ENCODE measurements at places on chromosomes 16 and 17.

- no peak for DNase-seq
Measured at GRCh38 chr17:79116575-79117368, 42.1 kb downstream of the ENGASE start.

- no peak for DNase-seq
Measured at GRCh38 chr16:72291531-72291981, 119.6 kb upstream of the PMFBP1 start.

GRCh38 chr17:71440513-71440912 lies 680.3 kb upstream of the SOX9 start:
- no peak for DNase-seq

GRCh38 chr17:65025297-65025696 lies 31.2 kb downstream of the GNA13 start:
- no peak for DNase-seq

- DNase-seq, result no peak
Measured at GRCh38 chr16:3482659-3483241, 12.5 kb downstream of the C16orf90 start.

DNA sequence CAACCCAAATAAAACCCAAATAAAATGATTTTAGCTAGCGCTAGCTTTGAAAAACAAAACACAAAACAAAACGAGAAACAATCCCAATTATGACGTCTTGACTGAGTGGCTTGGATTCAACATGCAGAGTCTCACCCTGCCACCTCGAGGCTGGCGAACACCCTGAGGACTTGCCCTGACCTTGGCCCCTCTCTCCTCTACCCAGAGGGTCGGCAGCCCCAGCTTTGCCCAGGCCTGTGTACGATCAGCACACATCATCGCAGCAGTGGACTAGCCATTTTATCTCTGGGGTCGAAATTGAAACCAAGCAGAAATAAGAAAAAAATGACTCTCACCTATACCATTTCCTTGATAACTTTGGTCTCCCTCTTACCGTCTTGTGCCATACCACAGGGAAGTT lies 4.9 kb downstream of the JMJD6 start:
- DNase-seq, result no peak

DNA sequence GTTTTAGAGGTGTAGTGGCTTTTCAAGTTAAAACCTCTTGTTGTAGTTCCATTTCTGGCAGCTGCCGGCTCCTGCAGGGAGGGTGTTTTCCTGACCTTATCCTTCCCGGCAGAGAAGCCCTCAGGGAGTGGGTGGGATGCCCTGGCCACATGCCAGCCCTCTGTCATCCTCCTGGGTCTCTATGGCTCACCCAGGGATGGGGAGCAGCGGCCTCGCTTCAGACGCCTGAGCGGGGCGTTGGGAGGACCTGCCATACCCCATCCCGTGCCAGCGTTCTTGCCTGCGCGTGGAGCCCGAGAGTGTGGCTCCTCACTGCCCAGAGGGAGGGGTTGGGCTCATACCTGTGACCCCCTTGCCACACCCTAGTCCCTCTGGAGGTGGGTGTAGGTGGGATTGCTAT lies 11.9 kb downstream of the KCNJ12 start:
- no peak for DNase-seq

- DNase-seq, result peak; percentile 61
Measured at GRCh38 chr16:68740628-68741346, 3.7 kb downstream of the CDH1 start.

- no peak for DNase-seq
Measured at GRCh38 chr16:5498562-5498961, 401.0 kb upstream of the EEF2KMT start.

DNA sequence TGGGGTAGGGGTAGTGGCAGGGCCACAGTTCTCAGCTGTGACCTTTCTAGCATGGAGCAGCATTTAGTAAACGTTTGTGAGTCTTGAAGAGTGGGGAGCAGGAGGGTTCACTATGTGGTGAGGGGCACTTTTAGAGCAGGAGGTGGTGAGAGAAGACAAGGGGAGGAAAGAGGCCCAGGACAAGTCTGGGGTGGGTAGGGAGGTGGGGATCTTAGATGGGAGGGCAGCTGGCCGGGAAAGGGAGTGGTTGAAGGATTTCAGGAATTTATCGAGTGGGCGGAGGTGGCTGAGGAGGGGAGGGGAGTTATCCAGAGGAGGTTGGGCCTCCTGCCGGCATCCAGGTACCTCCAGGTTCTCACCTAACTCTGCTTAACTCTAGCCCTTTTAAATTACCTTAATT lies 1.9 kb downstream of the CLEC16A start:
- DNase-seq, result no peak

GRCh38 chr17:62611292-62611691 lies 16.2 kb upstream of the MRC2 start:
- no peak for DNase-seq

DNA sequence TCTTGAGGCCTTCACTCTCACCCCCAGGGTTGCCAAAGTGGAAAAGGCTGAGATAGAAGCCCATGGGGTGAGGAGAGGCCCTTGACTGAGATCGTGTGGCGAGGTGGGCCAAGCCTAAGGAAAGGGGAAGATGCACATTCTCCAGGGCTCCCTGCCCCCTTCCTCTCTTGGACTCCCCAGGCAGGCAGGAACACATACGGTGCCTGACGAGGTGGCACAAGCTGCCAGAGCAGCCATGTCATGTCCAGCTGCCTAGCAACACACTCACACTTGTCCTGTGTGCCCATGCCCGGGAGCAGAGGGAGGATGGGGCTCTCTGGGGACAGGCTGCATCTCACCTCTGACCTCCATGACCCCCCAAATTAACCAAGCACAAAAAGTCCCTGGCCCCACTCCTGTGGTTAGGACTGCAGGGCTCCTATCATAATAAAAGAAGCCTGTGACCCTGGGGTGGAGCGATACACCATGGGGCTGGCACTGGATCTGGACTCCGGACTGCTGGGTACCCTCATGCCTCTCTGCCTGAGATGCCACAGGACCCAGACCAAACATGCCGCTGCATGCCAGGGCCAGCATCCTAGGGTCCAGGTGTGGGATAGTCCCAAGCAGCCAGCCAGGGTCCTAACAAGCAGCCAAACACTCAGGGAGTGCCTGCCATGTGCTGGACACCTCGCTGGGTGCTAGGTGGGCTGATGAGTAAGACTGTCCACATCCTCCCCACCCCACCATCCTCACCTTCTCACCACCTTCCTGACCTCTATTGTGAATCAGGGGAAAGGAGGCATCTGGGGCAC lies 2.6 kb downstream of the GIT1 start:
- DNase-seq, result peak; percentile 61

All from KBM-7 (cell line).